Fibroblast of skin of left biceps (primary cell): ENCODE measurements at places on chromosomes 5 and 9.

GRCh38 chr9:75531588-75531987, 358.9 kb upstream of the PCSK5 start:
- DNase-seq: no peak

GRCh38 chr5:72653586-72653985, 146.4 kb upstream of the ZNF366 start:
- no peak for DNase-seq

GRCh38 chr5:761854-762710, 22.4 kb downstream of the ZDHHC11B start:
- DNase-seq: no peak

DNA sequence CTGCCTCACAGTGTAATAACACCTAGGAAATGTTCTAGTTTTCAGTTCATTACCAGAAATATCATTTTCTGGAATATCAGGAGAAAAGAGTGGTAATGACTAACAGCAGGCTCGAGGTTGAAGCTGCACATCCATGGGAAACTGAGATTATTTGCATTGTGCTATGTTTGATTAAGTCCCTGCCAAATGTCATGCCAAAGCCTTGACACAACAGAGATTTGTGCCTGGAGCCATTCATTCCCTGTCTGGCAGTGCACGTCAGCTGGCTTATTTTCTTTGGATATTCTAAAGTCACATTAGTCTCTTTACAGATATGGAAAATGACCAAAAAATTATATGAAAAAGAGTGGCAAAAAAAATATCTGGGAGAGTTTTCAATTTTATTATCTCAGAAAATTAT, 848.0 kb downstream of the PTPRD start:
- DNase-seq: no peak

- peak; percentile 74 for DNase-seq
Observed at GRCh38 chr9:122991370-122991830, 42.1 kb upstream of the GPR21 start.

- DNase-seq: no peak
Observed at GRCh38 chr5:176847726-176848290, 37.4 kb downstream of the UNC5A start.

DNA sequence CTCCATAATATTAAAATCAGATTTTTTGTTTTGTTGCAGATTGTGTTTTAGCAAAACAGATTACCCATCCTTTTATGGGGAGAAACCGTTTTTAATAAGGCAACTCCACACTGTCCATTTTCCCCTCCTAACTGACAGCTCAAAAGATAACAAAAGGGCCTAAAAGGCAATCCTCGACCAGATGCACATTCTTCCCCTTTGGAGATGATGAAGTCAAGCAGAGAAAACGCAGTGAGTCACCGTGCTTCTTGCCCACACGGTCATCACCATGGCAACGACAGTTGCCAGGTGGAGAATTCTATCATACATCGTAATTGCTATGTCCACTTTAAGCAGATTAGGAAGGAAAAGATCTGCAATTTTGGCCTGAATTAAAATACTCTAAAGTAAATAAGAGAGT, 96.4 kb downstream of the DIRAS2 start:
- DNase-seq: peak; percentile 62

GRCh38 chr9:18331808-18332209, 142.1 kb upstream of the ADAMTSL1 start:
- DNase-seq: peak; percentile 31

GRCh38 chr5:67510204-67510603, 313.6 kb upstream of the CD180 start:
- DNase-seq: no peak

GRCh38 chr9:92615790-92616189, 54.1 kb downstream of the IPPK start:
- DNase-seq: no peak

GRCh38 chr9:95074632-95075031, 242.9 kb downstream of the FANCC start:
- no peak for DNase-seq

DNA sequence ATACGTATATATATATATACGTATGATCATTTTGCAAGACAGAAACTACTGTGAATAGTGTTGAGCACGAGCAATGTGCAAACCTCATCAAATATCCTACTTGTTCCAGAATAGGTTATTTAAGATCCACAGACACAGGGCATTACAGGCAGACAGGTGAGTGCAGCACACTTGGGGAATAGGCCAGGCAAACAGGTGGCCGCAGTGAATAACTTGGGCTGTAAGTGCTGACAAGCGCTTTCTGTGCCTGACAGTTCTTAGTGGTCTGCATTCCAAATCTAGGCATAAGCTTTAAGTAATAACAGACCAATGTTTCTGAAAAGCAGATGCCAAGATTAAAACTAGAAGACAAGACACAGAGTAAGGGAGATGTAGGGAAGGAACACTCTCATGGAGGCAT, 77.9 kb downstream of the LHFPL2 start:
- no peak for DNase-seq

DNA sequence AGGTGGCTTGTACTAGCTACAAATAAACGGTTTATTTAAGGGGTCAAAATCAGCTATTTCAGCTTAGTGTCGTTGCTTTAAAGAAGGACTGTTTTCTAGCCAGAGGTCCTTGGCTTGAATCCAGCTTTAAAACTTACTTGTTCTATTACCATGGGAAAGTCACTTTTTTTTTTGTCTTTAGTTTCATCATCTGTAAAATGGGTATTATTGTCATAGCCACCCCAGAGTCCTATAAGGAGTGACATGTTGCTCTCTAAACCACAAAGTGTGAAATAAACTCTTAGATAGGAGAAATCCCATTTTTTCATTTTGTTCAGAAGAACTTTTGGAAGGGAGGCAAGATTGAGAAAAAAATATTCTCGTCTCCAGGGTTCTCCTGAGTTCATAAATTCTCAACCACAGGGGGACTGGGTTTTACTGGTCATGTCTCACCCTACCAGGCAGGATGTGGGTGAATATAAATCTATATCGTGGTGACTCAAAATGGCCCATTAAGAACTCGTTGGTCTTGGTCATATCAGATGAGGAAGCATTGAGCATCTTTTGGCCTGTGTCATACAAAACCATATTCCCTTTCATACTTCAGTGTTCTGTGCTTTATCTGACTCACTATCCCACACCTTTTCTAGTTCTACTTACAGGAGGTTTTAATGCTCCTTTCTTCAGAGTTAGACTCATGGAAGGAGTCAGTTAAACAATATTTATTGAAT, 202.7 kb upstream of the NR3C1 start:
- no peak for DNase-seq

DNA sequence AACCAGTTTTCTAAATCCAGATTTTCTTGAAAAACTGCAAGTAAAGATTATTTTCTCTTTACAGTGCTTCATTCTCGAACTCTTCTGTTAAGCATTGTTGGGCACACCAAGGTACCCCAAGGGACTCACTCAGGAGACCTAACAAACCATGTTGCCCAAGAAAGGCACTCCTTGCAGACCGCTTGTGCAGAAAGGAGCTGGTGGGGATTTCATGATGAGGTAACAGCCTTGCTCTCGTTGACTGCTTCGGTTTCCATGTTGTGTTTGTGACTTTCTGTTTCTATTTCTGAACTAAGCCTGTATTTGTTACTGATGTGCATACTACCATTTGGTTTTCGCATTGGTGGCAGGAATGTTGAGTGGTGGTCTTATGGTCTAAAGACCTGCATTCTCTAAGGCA, 266.6 kb upstream of the DAP start:
- no peak for DNase-seq

GRCh38 chr5:142886211-142886610, 116.0 kb downstream of the ARHGAP26 start:
- DNase-seq: no peak

- DNase-seq: no peak
Observed at GRCh38 chr9:80538976-80539375, 967.2 kb downstream of the TLE4 start.

GRCh38 chr5:158848634-158849033, 251.1 kb downstream of the EBF1 start:
- DNase-seq: no peak

GRCh38 chr5:73863876-73864275, 237.9 kb downstream of the ARHGEF28 start:
- no peak for DNase-seq

DNA sequence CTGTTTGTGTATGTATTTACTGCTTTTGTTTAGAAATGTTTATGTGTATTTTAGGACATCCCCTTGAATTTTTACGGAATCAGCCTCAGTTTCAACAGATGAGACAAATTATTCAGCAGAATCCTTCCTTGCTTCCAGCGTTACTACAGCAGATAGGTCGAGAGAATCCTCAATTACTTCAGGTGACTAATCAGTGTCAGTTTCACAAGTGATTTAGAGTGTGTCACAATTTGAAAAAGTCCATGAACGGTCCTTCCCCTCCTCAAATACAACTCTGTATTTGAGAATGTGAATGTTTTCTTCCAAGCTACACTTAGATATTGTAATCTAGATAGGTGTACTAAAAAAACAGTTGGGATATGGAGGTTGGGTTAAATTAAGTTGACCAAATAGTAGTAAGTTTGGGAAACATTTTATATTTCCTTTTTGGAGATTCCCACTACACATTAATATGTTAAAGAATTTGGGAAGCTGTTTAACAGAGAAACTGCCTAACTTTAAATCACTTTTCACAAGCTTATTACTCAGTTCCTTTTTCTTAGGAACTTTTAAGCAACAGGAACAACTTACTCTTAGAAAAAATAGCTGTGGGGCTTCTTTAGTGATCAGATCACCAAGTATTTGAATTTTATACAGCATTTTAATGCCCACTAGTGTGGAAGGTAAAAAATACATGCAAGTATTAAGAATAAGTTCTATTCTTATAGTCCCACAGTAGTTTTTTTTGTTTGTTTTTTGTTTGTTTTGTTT, 40.9 kb downstream of the RAD23B start:
- DNase-seq: no peak

DNA sequence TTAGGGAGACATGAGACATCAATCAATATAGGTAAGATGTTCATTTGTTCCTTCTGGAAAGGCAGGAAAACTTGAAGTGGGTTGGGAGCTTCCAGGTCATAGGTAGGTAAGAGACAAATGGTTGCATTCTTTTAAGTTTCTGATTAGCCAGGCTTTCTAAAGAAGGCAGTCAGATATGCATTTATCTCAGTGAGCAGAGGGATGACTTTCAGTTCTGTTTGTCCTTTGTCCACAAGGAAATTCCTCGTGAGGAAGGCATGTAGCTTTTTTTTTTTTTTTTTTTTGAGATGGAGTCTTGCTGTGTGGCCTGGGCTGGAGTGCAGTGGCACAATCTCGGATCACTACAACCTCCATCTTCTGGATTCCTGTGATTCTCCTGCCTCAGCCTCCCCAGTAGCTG, 155.3 kb upstream of the ABCA1 start:
- DNase-seq: no peak

DNA sequence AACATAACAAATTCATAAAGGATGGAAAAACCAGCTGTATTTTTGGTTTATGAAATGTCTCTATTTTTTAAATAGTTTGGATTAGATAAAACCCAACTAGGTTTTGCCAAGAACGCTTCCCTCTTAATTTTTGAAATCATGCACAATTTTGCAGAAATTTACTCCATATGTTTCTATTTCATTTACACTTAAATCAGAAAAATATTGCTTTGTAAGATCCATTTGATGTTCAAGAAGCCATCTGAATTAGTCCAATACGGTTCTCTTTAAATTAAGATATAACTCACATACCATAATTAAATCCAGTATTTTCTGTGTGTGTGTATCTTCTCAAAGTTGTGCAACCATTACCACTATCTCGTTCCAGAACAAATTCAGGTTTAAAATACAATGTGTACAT, 78.6 kb upstream of the FBXL7 start:
- DNase-seq: no peak

- no peak for DNase-seq
Observed at GRCh38 chr5:110809006-110809405, 70.2 kb downstream of the SLC25A46 start.

- DNase-seq: no peak
Observed at GRCh38 chr5:131993676-131994075, 17.8 kb downstream of the ACSL6 start.

DNA sequence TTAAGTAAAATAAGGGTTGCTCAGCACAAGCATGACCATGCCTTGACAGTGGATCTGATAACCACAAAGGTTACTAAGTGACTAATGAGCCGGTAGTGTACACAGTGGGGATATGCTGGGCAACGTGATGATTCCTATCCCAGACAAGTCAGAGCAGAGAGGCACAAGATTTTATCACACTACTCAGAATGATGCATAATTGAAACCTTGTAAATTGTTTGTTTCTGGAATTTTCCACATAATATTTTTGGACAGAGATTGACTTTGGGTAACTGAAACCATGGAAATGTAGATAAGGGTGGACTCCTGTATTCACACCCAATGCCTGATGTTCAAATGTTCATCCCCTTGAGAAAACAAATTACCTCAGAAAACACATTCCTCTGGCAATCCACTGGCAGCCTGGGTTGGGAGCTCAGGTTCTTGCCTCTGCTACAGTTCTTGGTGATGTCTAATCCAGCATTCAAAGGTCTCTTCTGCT, 16.2 kb upstream of the ERAP1 start:
- no peak for DNase-seq

GRCh38 chr5:116532762-116533525, 41.7 kb downstream of the SEMA6A start:
- no peak for DNase-seq

DNA sequence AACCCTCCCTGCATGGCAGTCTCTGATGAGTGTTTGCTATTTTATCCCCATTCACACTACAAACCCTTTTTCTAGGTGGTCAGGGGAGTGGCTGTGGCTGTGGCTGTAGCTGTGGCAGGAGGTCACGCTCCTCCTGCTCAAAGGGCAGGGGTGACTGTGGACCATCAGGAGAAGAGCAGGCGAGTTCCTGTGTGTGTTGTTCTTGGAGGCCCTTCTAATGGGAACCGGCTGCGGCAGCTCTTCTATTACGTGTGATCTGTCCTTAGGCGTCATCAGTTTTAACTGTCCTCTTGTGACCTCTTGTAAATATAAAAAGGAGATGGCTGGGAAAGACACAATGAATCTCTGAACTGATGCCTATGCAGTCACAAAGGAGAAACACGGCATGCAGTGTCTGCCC, 65.1 kb downstream of the ANKH start:
- peak; percentile 29 for DNase-seq

DNA sequence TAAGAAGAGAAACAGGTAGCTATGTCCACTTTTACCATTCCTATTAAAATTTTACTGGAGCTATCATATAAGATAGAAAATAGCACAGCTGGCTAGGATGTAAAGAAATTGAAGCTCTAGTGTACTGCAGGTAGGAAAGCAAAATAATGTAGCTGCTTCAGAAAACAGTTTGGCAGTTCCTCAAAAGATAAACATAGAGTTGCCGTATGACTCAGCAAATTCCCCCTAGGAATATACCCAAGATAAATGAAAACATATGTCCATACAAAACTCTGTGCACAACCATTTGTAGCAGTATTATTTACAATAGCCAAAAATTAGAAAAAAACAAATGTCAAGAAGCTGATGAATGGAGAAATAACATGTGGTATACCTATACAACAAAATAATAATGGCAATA, 64.6 kb upstream of the SHISAL2B start:
- peak; percentile 10 for DNase-seq

DNA sequence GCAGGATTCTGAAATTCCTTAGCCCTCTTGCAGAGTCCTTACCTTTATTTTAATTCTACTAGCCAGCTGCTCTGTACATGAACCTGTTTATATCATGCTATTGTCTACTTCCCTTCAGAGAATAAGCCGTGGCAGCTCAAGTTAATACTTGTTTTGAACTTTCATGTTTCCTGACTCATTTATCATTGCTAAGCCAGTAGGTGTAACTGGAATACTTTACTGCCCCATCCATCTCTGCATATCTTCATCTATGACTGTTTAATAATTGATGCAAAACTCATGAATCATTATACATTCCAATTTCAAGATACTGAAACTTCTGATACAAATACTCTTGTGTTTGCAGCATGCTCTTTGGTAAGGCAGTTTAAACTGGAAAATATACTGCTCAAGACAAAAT, 174.7 kb downstream of the PPP2R2B start:
- no peak for DNase-seq
